Activated CD4-positive, alpha-beta T cell treated with anti-CD3 and anti-CD28 coated beads, Interleukin-2, amount 50 U/mL, for 4 hours (primary cell): ENCODE measurements at places on chromosomes 7 and 10.

GRCh38 chr10:77507291-77507880, 130.2 kb downstream of the KCNMA1 start:
- DNase-seq: no peak

DNA sequence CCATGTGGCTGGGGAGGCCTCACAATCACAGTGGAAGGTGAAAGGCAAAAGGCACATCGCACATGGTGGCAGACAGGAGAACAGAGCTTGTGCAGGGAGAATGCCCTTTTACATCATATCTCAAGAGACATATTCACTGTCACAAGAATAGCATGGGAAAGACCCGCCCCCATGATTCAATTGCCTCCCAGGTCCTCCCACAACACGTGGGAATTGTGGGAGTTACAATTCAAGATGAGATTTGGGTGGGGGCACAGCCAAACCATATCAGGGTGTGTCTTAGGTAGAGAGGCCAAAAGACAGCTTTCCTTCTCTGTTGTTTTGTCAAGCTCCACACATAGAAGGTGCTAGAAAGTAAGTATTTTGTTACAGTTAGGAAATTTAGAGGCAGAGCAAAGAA, 20.8 kb upstream of the SLC26A5 start:
- no peak for DNase-seq

DNA sequence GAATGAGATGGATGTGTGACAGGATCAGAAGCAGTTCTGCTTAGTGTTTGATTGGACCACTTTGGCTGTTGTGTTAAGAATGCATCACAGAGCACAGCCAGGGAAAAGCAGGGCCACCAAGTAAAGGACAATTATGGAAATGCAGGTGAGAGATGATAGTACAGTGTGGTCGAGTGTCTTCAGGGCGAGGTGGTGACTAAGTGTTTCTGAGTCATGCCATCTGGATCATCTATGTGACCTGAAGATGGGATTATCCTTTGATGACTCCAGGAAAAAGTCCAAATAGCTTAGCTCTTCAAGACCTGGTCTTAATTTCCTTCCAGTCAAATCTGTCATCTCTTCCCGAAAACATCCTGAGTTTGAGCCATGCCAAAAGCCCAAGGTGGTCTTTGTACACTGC, 523.2 kb upstream of the IGFBP3 start:
- DNase-seq: no peak

DNA sequence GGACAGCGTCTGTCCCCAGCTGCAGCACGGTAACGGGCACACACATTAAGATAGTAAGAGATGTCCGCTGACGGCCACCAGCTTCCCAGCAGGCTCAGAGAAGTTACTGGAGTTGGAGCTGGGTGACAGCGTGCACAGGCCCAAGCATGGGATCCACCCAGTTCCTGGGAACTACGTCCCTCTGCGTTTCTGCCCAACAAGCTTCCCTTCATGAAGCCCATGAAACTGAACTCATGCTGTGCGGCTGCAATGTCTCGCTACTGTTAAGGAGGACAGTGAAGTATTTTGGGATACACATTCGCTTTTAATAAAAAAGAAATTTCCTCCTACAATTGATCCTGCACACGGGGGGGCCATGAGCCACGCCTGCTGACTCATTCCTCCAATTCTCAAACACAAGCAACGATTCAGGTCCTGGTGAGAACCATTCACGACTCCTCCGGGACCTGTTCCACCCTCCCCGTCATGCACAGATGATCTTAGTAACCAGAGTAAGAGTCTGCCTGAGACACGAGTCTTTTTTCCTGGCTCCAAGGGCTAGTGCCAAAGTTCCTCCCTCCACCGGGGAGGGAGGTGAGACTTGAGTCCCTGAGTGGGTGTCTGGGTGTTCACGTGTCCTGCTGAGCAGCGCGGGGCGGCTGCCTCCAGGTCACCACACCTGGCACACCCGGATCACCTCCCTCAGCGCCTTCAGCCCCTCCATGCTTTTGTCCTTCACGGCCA, 2.6 kb downstream of the PSMG3 start:
- no peak for DNase-seq

DNA sequence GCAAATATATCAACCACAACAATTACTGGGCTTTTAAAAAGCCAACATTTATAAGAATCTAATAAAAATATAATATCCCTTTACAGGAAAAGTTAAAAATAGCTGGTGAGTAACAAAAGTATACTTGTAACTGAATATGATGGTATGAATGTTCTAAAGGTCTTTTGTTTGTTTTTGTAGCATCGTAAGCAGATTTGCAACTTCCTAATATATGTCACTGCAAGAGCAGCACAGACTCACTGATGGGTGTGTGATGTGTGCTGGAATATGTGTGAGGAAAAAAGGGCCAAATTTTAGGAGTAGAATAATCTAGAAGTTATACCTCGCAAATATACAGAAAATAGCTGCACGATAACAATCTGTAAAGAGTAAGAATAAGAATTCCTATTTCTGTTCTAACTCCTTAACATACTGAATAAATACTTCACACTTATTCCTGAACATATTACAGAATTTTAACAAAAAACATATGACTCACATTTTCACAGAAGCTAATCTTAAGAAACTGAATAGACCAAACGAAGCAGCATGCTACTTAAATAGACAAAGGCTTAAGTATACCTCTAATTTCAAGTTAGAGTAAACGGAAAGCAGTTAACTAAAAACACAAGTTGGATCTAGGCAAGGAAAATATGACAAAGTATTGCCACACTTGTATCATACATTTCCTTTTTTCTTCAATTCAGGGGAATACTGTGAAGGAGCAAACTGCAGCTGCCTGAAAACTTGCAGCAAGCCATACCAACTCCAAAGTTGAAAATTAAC, 9.6 kb downstream of the ETV1 start:
- DNase-seq: no peak
